ENCODE measurements at places on chromosomes 5 and 9.

DNA sequence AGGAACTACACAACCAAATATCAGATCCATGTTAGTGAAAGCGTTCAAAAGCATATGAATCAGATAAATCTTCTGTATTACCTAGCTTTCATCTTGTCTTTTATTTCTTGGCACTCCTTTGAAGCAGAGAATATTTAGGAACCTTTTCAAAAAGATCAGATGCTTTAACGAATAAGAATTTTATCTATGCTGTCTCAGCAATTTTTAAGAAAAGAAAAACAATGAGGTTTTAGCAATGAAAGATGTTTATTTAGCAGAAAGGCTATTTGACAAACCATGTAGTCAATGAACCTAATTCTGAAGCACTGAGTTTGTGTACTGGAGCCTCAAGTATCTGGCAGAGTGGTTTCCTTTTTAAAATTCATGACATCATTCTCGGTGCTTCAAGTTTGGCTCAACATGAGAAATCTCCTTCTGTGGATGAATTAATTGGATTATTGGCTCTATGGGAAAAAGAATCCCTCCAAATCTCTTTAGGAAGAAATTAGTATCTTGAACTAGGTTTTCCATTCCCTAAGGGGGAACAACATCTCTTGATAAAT lies 534.7 kb downstream of the CAAP1 start:
- no peak for DNase-seq

- DNase-seq = no peak
Observed at GRCh38 chr9:121297389-121297788, 29.4 kb downstream of the GSN start.

GRCh38 chr9:130111786-130112537 lies 58.3 kb downstream of the GPR107 start:
- DNase-seq = no peak

GRCh38 chr5:74275171-74275992 lies 365.1 kb downstream of the ENC1 start:
- no peak for DNase-seq

- DNase-seq = no peak
Observed at GRCh38 chr9:75889577-75889976, 896 bp upstream of the PCSK5 start.

GRCh38 chr9:91534374-91534773 lies 110.7 kb upstream of the NFIL3 start:
- no peak for DNase-seq

DNA sequence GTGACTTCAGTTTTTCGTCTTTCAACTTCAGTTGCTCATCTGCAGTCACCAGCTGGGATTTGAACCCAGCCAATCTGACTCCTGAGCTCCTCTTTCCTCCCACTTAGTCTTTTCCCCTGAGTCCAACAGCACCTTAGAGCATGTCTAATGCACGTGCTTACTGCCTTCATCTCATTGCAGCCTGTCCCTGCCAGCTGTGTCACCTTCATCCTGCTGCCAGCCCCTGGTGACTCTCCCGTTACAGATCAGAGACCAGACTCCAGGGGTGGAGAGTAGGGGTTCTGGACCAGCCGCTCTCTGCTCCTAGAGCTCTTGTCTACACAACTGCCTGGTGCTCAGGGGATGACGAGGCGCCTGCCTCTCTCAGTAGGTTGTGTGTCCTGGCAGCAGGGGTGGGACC lies 132.9 kb upstream of the LMX1B start:
- DNase-seq = no peak

DNA sequence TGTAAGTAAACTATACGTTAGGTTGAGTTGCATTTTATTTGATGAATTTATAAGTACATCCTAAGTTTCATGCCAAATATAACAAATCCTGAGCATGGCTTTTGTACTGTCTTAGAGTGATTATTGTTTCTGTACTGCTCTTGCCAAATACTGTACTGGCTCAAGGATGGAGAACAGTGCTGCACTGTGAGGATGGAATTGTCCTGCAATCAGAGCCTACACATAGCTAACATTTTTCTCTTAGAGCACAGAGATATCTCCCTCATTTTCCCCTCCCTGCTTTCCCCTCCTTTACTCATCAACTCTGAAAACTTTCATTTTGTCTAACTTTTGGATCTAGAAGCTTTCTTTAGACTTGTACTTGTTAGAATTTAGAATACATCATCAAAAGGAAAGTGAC lies 28.3 kb downstream of the LRRC70 start:
- no peak for DNase-seq

DNA sequence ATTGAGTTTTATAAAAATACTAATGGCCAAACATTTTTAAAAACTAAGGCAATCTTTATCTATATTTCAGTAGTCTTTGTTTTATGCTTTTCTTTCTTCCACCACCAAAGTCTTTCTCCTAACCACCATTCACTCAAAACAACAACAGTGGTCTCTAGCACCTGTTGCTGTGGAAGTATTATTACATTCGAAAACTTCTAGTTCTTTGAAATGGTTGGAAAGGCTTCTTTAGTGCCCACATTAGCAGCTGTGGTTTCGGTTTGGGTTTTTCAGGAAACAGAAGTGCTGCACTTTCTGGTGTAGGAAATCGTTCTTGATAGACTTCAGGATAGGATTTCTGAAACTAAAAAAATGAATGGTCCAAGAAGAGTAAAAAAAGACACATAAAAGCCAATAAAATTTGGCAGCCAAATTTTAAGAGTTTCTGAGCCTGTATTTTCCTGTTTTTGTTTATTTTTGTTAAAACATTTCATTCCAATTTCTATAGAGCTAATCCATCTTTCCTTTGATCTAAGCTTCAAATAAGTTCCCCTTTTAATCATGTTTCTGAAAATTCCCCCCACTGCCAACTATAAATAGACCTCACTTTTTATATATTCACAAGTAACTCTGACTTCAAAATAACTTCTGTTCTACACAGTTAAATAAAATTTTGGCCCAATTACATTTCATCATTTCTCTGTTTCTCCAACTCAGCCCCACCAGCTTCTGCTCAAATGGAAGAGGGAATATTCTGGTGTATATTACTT lies 102.2 kb downstream of the DEPDC1B start:
- DNase-seq = no peak

- DNase-seq = no peak
Observed at GRCh38 chr5:4725594-4725993, 414.5 kb upstream of the ADAMTS16 start.

GRCh38 chr5:145585-146323 lies 45.5 kb upstream of the LRRC14B start:
- no peak for DNase-seq

GRCh38 chr5:42912184-42912798 lies 100.6 kb upstream of the SELENOP start:
- DNase-seq = peak; percentile 10

DNA sequence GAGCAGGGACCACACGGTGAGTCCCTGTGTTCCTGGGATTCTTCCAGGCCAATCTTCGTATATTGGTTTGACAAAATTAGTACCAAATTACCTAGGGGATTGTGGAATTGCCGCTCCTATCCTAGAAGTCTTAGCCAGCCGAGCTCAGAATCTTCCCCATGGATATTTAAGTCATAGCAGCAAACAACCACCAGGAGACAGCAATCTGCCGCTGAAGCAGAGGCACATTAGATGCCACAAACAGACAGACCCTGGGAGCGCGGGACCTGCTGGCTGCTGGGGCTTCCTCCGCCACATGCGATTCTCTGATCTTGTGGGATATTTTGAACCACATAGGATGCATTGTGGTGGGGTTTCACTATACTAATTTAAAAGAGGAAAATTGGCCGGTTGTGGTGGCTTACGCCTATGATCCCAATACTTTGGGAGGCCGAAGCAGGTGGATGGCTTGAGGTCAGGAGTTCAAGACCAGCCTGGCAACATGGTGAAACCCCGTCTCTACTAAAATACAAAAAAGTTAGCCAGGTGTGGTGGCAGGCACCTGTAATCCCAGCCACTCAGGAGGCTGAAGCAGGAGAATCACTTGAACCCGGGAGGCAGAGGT lies 31.7 kb upstream of the ZBTB43 start:
- no peak for DNase-seq

GRCh38 chr9:21710548-21711191 lies 91.8 kb upstream of the MTAP start:
- DNase-seq = no peak

- DNase-seq = no peak
Observed at GRCh38 chr5:158212917-158213316, 354.0 kb upstream of the CLINT1 start.

- DNase-seq = no peak
Observed at GRCh38 chr5:147327421-147327820, 92.6 kb downstream of the STK32A start.

DNA sequence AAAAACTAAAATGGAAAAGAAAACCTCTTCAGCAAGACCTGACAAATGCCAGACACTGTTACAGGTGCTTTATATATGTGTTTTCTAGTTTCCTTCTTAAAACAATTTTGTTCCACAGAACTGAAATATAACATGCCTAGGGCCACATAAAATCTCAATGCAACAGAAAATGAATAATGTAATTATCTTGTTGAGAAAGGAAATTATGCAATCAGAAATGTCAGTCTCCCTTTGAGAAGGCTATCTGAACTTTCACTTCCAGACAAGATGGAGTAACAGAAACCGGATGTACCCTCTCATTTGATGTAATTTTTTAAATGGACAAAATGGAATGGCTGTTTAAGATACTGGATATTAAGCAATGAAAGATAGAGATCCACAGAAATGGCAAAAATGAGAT lies 79.2 kb downstream of the AGTPBP1 start:
- DNase-seq = no peak

DNA sequence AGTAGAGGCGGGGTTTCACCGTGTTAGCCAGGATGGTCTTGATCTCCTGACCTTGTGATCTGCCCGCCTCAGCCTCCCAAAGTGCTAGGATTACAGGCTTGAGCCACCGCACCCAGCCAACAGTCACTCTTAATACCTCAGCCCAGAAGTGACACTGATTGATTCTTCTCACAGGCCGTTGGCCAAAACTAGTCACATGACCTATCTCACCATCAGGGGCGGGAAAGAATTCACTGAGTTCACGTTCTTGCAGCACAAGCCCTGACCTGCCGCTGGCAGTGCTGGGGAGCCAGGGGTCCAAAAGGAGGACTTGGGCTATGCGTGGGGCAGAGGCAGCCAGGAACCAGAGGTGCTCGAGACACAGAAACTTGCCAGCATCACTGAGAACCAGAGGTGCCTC lies 55.0 kb upstream of the CPLX2 start:
- DNase-seq = no peak

DNA sequence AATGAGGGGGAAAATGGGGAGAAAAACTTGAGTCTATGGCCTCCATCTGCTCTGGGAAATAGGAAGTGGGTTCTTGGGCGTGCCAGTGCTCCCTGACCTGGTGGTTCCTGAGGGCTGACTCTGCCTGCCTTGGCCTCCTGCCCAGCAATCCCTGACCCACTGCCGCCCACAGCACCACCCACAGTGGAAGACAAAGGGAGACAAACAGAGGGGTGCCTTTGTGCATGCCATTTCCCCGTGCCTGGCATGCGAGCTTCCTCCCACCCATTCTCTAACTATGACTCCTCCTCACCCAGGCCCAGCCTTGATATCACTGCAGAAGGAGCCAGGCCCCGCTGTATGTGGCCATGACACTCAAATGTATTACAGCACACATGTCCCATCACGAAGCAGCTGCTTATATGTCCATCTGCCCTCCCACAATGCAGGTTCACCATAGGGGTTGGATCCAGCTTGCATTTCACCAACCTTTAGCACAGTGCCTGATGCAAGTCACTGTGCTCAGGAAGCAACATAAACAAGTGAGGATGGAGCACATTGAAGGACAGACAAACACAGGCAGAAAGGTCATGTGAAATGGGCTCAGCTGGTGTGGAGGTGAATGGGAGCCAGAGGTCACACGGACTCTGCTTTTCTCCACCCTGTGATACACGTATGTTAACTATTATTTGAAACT lies 84.4 kb downstream of the ADRB2 start:
- no peak for DNase-seq

DNA sequence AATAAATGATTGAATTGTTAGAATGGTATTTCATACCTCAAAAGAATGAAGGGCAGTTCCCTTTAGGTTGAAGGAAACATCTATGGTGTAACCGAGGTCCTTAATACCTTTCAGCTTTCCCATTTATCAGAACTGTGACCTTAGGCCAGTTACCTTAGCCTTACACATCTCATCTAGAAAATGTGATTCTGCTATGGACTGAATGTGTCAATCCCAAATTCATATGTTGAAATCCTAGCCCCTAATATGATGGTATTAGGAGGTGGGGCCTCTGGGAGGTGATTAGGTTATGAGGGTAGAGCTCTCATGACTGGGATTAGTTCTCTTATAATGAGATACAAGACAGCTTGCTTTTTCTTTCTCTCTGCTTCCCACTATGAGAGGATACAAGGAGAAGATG lies 441.9 kb downstream of the PLK2 start:
- DNase-seq = no peak

Data from stimulated activated naive CD8-positive, alpha-beta T cell treated with anti-CD3 and anti-CD28 coated beads, Interleukin-15, amount 100 ng/mL, for 72 hours (primary cell).